AG09309 (cell line): ENCODE measurements at places on chromosomes 13 and 19.

DNA sequence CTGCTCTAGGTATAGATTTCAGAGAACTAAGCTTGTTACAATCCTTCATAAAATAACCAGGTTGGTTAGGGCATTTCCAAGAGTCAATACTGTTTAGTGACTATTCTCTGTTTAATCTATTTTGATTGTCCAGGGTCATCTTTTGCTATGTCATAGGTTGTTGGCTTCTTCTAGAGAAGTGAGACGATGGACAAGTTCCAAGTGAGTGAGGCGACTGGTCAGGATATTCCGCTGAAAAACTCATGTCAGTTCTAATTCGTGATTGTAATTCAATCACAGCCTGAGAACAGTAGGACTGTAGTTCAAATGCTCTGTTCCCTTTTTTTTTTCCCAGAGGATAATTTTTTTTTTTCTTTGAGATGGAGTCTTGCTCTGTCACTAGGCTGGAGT lies 15.8 kb upstream of the ALOX5AP start:
- no peak for DNase-seq

GRCh38 chr19:15397236-15397635 lies 17.6 kb upstream of the AKAP8 start:
- DNase-seq, result no peak

DNA sequence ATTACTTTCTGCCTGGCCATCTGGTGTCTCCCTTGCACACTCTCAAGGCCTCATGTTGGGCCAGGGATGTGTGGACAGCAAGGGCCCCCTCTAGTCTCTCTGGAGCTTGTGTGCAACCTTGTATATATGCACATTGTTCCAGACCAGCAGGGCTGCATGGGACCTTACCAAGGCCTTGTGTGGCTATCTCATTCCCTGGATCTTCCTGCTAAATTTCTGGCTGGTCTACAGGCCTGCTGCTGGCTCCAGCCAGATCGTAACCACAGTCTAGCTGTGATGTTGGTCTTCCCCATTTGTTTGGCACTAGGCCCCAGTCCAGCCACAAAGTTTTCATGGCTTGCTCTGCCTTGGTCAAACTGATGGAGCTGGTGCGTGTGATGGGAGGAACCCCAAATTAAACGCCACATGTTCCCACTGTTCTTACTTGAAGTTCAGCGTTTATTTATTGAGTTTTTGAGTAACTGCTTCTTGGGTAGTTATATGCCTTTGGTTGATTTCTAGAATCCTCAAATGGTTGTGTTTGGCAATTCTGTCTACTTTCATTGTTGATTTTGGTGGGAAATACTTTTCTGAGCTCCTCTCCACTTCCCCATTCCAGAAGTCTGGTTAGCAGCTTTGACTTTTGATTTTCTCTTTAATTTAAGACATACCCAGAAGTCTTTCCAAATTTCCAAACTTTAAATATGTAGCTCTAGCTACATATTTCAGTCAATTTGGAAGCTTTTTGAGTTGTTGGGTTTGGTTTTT lies 56.4 kb downstream of the SIPA1L3 start:
- DNase-seq, result peak; percentile 74

- DNase-seq, result no peak
Measured at GRCh38 chr13:106407338-106407737, 128.1 kb downstream of the EFNB2 start.

GRCh38 chr19:30895946-30896345 lies 453.3 kb downstream of the TSHZ3 start:
- no peak for DNase-seq

GRCh38 chr13:74133657-74134201 lies 475 bp downstream of the KLF12 start:
- peak; percentile 86 for DNase-seq

DNA sequence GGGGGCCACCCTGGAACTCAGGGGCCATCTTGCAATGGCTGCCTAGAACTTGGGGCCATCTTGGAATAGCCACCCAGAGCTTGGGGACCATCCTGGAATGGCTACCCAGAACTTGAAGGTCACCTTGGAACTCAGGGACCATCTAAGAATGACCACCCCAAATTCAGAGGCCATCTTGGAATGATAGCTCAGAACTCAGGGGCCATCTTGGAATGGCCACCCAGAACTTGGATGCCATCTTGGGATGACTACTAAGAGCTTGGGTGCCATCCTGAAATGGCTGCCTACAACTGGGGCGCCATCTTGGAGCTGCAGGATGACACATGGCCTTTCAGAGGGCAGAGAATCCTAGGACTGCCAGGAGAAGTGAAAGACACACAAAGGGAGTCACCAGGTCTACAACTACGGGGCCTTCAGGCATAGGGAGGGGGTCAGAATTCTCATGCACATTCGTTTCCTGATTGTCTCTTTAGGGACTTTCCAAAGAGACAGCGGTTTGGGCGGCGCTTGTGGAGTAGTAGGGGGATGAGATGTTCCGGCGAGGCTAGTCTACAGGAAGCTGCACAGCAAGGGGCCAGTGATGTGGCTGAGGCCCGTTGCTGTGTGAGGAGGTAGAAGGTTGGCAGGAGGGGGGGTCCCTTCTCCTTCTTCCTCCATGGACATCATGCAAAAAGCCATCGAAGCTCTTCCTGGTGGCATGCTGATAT lies 125.0 kb downstream of the IER2 start:
- no peak for DNase-seq

DNA sequence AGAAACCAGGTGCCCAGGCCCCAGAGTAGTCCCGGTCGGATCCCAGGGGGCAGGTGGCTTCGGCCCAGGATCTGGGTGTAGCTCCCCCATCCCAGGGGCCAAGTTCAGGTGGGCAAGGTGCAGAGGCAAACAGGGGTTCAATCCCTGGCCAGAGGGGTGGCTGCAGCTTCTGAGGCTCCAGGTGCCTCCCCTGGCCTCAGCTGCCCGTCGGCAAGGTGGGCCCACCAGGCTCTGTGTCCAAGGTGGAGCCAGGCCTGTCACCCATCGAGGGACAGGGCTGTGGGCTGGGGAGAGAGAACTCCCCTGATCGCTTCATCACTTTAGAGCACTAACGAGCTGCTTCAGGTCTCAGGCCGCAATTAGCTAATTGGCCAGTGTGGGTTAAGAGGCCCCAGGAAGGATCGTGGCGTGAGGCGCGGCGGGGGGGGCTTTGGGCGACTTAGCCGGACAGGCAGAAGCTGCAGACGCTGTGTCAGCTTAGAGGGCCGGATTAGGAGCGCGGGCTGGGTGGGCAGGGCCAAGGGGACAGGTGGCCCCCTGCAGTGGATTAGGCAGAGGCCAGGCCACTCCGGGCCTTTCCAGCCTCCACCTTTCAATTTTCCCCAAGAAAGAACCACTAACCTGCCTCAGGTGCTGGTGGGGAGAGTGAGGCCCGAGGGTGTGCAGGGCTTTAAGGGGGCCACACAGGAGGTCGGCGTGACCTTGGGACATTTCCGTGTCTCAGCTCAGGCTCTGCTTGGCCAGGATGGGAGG lies 2.8 kb upstream of the RAX2 start:
- DNase-seq, result no peak

- no peak for DNase-seq
Measured at GRCh38 chr13:83881917-83882605, at the start of gene SLITRK1. Gene SLITRK1 (minus strand): TSS chr13:83882474. CDS start chr13:83881507, 967 bp downstream.

GRCh38 chr13:98517576-98518310 lies 59.2 kb downstream of the STK24 start:
- DNase-seq, result no peak

- no peak for DNase-seq
Measured at GRCh38 chr13:100291624-100292023, 202.7 kb downstream of the PCCA start.

DNA sequence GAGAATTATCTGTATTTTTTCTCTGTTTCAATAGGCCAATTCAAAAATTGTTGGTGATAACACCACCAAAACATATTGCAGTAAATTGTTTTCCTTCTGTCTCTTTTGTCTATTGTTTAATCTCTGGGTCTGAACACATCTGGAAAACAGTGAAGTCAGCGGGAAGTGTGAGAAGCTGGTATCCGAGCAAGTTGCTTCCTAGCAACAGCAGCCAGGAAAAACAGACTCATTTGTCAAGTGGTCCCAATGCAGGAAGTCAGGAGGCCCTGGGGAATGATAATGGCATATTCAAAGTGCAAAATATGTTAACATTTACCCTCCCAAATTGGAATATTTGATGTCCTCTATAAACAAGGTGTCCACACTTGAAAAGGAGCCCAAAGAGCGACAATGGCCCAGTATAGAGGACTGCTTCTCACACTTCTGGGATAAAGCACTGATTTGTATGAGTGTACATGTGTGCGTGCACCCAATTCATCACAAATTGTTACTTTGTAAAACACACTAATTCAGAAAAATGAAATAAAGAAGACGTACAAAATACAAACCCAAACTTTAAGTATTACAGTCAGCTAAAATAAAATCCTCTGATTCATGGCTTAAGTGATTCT lies 515.0 kb downstream of the TBC1D4 start:
- no peak for DNase-seq

DNA sequence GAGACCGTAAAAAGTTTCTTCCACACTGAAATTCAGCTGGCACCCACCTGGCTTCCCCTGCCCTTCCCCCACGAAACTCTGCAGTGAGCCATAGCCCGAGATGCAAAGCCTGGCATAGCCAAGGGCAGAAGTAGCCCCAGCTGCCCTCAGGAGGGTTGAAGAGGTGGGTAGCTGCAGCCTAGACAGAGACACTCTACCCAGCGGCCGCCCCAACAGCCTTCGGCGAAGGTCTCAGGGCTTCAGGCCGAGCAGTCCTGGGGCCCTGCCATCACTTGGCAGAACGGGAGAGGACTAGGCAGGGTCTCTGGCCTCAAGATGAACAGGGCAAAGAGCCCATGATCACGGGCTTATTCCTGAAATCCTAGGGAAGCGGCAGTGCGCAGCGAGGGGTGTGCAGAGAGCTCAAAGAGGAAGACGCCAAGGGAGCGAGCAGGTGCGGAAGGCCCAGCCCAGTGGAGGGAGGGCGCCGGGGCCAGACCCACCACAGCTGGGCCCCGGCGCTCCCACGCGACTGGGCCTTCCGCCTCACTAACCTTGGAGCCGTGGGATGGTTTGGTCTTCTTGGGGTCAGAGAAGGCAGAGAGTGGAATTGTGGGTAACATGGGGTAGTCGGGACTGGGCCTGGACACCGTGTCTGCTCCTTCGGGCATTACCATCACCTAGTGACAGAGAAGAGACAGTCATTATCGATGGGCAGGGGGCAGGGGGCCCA lies 53.2 kb downstream of the MLLT1 start:
- no peak for DNase-seq

DNA sequence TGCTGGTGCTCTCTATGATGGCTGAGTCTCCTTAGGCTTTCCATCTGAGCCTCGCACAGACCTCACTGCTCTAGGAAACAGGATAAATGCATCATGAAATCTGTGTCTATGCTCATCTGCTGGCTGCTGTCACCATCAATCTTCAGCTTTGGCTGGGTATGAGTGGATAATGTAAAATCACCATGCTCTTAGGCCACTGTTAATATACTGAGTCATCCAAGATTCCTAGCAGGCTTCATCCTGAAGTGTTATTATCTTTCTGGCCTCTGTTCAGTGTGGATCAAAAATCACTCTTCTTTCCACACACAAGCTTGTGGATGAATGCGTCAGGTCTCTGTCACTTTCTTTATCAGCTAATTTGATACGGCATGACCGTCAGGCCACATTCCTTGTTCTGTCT lies 317.4 kb downstream of the NALCN start:
- DNase-seq, result no peak

DNA sequence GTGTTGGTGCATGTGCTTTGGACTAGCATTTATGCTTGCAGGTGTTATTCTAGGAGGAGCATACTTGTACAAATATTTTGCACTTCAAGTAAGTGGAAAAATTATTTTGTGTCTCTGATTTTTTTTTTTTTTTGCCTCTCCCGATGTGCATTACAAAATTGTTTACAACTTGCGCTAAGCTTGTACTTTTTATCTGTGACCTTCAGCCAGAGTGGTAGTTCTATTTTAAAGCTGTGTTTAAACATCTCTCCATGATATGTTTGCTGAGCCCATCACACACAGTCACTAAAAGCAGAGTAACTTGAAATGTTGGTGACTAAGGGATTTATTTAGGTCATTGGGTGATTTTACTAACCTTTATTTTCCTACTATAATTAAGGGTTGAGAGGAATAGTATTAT lies 20.8 kb downstream of the ITM2B start:
- no peak for DNase-seq

DNA sequence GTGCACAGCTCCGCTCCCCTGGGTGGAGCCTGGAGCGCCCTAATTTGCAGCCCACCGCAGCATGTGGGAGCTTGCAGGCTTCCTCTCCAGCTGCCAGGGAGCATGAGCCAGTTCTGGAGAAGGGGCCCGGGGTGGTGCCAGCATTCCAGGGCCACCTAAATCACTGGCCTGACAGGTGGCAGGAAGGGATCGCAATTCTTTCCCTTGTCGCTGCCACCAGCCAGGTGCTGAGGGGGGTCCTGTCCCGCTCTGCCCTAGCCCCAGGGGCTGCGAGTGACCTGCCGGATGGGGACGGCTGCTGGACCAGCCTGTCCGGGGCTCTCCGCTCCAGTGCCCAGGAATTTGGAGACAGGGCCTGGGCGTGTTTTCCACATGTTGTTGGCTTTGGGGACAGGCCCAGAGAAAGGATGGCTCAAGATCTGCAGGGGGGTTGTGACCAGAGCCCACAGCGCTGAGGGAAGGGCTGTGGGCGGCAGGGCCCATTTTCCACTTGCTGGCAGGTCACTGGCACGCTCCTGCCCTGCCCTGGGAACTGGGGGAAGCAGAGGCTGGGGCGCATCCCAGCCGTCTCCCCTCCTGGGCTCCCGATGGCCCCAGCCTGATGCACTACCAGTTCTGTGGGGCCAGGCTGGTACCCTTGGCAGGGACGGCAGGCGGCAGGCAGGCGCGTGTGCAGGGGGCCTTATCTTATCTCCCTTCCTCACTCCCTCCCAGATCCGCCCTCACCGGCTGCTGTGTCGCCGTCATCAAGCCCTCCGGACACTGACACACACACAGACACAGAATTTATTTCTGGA lies 9.5 kb downstream of the NDUFA11 start:
- DNase-seq, result no peak

- no peak for DNase-seq
Measured at GRCh38 chr13:31427151-31428100, 227.7 kb downstream of the B3GLCT start.

GRCh38 chr19:54949412-54949811 lies 2.1 kb upstream of the NLRP7 start:
- DNase-seq, result no peak

DNA sequence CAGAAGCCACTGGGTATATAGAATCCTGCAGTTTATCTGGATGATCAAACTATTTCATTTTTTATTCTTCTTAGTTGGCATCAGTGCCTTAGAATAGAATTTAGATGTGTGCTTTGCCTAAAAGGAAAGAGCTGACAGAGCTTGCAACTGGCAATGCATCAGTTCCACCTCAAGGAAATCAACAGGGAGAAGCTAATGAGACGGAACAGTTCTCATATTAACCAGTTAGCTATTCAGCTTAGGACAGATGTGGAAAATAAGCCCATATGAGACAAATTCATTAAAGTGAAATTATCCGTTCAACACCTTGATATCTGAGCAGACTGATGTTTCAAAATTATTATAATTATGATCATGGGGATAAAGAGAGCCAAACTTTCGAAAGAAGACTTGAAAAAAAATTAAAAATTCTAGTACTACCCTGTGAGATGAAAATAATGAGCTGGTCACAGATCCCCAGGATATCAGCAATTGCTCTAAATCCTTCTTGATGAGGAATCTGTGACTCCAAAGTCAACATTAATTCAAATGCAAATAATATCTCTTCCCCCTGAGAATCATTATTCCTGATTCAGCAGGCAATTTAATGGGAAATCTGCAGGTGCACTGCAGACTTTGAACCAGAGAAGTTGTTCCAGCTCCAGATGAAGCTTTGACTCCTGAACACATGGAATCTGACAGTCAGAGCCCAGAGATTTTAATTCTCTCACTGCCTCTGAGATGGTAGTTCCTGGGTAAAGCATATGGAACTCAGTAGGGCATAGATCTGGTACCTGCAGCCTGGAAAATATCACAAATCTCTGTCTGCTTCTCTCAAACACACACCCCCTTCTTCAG lies 486.8 kb downstream of the FOXO1 start:
- DNase-seq, result no peak
